Activated naive CD4-positive, alpha-beta T cell treated with anti-CD3 and anti-CD28 coated beads, Interleukin-2, amount 50 U/mL, for 72 hours (primary cell): ENCODE measurements at places on chromosomes 4 and X.

- no peak for DNase-seq
These were observed 22.9 kb upstream of the FAT1 start for GRCh38 chr4:186746581-186746980.

GRCh38 chrX:154804261-154804956, 876 bp downstream of the MPP1 start:
- DNase-seq = no peak

DNA sequence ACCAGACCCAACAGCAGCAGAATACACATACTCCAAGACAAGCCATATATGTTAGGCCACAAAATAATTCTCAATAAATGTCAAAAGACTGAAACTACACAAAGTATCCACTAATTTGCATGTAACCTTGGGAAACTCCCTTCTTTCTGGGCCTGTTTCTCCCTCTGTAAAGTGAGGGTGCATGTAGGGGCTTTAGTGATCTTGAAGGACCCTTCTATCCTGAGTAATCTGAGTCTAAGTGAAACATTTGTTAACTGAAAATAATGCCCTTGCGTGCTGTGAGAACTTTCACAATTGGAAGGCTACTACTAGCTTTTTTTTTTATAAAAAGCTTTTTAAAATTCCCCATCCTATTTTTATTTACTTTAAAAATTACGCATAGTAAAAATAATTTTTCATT, 125.2 kb downstream of the NEXMIF start:
- DNase-seq = no peak

DNA sequence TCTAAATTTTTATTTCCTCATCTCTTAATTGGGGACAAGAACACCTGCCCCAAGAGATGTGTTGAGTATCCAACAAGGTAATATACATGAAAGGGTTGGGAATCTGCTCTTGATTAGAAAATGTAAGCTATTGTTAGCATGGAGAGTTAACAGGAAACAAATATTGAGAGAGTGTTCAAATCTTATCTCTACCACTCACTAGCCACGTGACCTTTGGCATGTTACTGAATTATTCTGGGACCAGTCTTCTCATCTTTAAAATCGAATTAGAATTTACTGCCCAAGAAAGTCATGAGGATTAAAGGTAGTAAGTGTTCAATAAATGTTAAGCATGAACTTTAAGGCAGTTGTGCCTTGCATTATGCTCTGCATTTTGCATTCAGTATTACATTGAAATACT, 184.7 kb downstream of the MID1IP1 start:
- no peak for DNase-seq

- DNase-seq = no peak
These were observed 19.9 kb upstream of the TRIM61 start for GRCh38 chr4:164997324-164997723.

DNA sequence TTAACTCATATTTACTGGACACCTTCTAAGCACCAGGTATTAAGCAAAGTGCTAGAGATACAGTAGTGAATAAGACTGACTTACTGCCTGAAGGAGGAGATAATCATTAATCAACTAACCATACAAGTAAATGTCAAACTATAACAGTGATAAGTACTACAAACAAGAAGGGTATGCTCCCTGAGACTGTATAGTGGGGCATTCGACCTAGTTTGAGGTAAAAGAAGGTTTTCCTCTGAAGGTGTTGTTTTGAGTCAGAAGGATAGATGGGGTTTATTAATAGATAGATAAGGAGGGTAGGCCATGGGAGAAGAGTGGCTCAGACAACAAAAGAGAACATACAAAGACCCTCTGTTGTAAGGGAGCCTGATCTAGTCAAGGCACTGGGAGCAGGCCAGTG, 105.4 kb downstream of the DDIT4L start:
- no peak for DNase-seq

DNA sequence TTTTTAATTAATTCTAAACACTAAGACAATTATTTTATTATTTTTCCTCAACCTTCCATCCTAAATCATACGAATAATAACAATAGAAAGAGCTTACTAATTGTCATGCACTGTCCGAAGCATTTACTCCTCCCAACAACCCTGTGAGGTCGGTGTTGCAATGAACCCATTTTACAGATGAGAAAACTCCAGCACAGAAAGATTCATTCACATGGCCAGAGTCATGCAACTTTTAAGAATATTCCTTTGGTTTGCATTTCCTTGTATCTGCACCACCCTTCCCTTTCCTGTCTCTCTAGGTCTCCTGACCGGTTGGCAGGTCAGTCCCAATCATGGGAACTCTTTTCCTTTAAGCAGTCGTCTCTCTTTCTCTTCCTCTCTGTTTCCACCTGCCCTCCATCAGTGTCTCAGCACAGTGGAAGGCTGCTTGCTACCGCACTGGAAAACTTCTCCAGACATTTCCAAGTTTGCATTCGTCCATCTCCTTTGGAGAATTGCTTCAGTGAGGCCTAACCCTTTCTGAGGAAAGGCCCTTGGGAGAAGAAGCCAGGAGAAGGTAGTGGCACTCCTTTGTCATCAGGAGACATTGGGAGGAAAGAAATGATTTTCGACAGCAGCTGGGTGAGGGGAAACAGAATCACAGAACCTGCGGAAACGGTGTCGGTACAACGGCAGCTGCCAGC, 1.9 kb upstream of the TMSB4X start:
- DNase-seq = no peak

- peak; percentile 72 for DNase-seq
These were observed at the start of gene KCTD8 for GRCh38 chr4:44448521-44449461. KCTD8 (minus strand) TSS chr4:44448809.

DNA sequence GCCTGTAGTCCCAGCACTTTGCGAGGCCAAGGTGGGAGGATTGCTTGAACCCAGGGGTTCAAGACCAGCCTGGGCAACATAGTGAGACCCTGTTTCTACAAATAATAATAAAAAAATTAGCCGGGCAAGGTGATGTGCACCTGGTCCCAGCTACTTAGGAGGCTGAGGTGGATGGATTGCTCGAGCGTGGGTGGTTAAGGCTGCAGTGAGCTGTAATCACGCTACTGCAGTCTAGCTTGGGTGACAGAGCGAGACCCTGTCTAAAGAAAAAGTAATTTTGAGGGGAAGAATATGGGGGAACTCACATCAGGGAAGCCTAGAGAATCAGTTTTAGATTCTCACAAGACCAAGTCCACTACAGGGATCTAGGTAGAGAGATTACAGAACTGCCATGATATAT, 28.9 kb upstream of the LCORL start:
- DNase-seq = no peak

DNA sequence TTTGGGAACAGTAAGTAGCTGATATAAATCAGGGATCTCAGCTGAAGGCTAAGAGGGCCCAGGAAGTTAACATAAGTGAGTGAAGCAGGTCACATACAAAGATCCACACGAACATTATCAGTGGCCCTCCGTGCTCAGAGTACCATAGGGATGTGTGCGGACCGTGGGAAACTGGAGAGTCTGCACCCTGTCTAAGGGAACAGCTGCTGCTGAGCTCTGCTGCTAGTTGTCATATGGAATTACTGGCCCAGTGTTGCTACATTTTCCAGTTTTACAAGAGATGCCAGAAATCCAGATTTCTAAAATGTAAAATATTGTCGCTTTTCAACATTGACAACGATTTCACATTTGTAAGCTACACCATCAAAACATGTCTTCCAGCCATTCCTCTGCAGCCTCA, 90.5 kb downstream of the RTL5 start:
- no peak for DNase-seq

DNA sequence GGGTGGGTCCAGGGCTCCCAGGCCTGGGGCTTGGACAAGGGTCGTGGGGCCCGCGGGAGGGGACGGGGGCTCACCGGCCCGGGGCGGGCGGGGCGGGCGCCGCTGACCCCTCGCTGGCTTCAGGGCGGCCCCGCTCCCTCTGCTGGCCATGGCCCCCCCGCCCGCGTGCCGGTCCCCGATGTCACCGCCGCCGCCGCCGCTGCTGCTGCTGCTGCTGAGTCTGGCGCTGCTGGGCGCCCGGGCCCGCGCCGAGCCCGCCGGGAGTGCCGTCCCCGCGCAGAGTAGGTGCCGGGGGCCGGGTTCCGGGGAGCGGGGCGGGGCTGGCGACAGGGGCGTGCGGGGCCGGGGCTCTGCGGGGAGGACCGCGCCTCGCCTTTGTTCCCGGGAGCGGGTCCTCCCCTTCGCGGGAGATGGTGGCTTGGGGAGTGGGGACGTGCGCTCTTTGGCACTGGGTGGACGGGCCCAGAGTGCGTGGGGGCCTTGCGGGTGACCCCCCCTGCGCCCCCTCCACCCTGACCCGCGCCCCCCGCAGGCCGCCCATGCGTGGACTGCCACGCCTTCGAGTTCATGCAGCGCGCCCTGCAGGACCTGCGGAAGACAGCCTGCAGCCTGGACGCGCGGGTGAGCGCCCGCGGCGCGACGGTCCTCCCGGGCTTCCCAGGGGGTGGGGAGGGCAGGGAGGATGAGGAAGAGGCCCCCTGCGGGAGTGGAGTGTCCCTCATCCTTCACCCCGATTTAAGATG, 16.8 kb upstream of the NAT8L start:
- no peak for DNase-seq

GRCh38 chr4:89800012-89800516, 36.9 kb downstream of the SNCA start:
- no peak for DNase-seq

GRCh38 chr4:129641179-129641578, 545.2 kb downstream of the C4orf33 start:
- DNase-seq = peak; percentile 52

- no peak for DNase-seq
These were observed 540.9 kb downstream of the GBA3 start for GRCh38 chr4:23233596-23233995.

DNA sequence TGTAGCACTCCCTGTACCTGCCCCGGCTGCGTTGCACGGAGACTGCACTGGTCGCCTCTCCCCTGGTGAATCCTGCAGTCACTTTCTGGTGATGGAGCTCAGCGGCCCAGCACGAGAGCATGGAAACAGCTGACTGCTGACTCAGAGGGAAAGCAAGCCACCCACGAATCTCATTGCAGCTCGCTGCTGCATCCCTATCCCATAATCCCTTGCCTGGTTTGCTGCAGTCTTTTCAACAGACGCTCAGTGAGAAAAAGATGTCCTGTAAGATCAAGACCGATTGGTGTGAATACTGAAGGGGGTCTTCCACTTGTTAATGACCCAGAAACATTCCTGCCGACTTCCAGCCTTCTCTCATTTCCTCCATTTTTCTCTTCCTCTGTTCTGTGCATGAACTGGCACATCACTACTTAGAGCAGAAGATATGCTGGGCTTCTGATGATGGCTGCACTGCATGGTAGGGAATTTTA, 52.9 kb downstream of the TRIM2 start:
- no peak for DNase-seq

DNA sequence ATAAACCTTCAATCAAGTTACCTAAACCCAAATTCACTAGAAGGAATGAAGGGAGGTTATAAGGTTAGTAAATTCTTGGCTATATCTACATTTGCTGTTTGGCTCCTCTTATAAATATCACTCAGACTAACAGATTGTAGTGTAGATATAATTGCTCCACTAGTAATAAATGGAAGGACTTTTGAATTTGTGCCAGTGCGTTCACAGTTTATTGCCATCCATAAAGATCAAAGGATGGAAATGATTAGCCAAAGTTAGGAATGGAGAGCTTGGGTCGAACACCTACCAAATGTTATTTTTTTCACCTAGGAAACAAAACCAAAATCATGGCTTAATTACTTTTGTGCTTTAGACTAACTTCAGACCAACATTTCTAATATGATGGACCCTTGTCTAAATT, 9.2 kb downstream of the DTHD1 start:
- DNase-seq = no peak

- no peak for DNase-seq
These were observed 33.8 kb downstream of the UCHL1 start for GRCh38 chr4:41290479-41290878.

DNA sequence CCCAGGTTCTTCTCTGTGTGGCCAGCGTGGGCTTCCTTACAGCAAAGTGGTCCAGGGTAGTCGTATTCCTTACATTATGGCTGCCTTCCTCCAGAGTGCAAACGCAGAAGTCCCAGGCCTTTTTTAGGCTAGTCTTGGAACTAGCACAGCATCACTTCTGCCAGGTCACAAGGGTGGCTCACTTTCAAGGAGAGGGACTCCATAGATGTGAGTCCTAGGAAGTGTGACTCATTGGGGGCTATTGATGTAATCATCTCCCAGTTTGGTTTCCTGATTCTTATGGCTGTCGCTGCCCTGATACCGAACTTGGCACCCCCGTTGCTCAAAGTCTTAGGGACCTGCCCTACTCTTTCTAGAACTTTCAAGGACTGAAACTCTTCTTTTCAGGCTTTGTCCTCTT, 140.0 kb downstream of the DCK start:
- DNase-seq = no peak

DNA sequence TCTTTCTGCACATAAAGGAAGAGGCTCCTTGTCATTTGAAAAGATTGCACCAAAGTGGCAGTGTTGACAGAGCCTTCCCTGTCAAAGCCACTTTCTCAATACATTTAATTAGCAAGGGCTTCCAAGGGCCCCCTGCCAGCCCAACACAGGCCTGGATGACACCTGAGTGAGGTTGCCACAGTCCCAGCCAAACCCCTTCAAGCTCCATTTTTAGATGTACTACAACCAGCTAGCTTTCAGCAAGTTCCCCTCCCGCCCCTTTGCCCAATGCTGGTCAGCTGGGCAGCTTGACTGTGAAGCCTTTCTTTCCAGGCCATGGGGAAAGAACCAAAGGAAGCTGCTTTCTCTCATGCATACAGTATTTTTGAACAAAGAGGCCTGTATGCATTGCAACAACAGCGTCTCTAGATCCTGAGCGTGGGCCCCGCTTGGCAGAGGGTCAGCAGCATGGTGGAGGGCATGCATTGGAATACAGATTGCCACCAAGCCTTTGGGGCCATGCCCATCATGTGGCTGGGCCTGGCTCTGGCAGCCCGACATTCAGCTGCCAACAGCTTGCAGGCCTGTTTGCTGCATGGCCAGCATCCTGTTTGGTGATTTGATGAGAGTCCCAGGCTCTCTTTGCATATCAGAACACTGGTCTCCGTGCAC, 261.1 kb upstream of the GATB start:
- no peak for DNase-seq

DNA sequence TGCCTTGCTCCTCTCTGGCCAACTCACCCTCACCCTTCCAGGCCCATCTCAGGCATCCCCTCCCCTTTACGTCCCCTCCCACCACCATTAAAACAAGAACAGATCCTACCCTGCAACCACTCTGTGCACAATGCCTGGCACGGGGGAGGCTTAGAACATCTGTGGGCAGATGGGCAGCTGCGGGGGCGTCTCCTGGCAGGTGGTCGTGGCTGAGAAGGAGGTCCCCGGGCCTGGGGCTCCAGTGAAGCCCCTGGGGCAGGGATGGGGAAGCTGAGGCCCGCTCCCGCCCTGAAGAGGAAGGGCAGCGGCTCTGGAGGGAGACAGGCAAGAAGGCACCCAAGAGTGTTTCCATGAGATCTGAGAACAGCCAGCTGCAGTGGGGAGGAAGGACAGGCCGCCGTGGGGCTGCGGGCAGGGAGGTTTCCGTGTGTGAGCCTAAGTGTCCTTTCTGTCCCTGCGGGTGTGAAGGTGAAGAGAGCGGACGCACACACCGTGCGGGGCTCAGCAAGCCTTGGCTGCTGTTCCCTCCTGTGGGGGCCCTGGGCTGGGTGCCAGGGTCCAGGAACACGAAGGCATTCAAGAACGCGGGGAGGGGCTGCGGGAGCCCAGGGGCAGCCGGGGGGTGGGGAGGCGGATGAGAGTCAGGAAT, 7.8 kb upstream of the TBC1D14 start:
- no peak for DNase-seq

GRCh38 chr4:3346146-3346545, 53.3 kb downstream of the RGS12 start:
- no peak for DNase-seq

- DNase-seq = no peak
These were observed 118.0 kb upstream of the WDFY3 start for GRCh38 chr4:85084371-85085094.

- DNase-seq = no peak
These were observed 1212.5 kb upstream of the PRKX start for GRCh38 chrX:4925911-4926310.

- DNase-seq = no peak
These were observed 218.9 kb downstream of the PPP3CA start for GRCh38 chr4:101128473-101128872.
